Activated CD4-positive, alpha-beta T cell treated with anti-CD3 and anti-CD28 coated beads, Interleukin-2, amount 50 U/mL, for 16 hours (primary cell): ENCODE measurements at places on chromosomes 6 and 20.
A peak's percentile ranks its signal among the peaks of the same experiment; 100 is the strongest.

GRCh38 chr6:55756531-55757031, 118.8 kb downstream of the BMP5 start:
- DNase-seq, result no peak

- DNase-seq, result no peak
These were observed 36.6 kb upstream of the F13A1 start for GRCh38 chr6:6357032-6357431.

GRCh38 chr6:104521176-104521575, 338.5 kb downstream of the HACE1 start:
- DNase-seq, result no peak

- DNase-seq, result no peak
These were observed 434.8 kb downstream of the MAFB start for GRCh38 chr20:40254023-40254772.

DNA sequence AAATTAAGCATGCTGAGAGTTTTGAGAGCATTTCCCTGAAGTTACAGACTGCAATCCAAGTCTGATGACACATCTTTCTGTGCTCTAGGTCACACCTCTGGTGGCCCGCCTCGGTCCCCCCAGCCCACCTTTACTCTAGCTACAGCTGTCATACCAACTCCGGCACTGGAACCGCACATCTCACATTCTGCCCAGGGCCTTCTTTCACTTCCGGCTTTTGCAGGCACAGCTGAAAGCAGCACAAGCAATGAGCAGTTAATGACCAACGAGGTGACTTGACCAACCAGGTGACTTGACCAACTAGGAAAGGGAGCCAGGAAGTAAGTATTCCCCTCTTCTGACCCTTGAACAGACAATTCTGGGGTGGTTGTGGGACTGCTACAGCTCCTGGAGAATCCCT, 88.6 kb upstream of the MOCS1 start:
- DNase-seq, result no peak

DNA sequence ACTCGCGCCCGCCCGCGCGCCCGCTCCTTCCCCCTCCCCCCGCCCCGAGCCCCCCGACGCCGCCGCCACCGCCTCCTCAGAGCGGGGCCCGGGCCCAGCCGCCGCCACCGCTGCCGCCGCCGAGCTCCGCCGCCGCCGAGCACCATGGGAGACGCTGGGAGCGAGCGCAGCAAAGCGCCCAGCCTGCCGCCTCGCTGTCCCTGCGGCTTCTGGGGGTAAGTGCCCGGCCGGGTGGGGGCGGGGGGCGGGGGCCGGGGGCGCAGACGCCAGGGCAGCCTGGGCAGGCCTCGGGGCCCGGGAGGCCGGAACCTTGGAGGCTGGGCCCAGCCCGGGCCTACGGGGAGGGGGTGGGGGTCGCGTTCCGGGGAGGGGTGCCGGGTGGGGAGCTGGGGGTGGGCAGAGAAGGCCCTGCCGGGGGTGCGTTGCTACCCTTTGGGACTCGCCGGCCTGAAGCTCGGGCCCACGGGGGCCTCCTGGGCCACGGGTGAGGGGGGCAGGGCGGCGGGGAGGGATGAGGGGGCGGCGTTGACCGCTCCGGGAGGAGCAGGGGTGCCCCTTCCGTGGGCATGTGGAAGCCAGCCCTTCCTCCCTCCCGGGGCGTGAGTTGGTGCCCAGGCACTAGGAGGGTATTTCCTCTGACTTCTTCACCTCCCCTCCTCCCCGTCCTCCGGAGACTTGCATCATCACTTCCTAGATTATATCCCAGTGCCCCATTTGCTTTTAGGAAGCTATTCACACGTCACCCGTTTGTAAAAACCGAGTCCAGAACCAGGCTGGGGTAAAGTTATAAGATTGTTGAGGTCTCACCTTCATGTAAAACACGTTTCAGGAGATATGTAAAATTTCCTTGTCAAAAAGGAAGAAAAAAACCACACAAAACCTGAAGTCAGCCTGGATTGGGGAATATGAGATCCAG, 533 bp downstream of the ZFAND3 start:
- peak; percentile 50 for DNase-seq

DNA sequence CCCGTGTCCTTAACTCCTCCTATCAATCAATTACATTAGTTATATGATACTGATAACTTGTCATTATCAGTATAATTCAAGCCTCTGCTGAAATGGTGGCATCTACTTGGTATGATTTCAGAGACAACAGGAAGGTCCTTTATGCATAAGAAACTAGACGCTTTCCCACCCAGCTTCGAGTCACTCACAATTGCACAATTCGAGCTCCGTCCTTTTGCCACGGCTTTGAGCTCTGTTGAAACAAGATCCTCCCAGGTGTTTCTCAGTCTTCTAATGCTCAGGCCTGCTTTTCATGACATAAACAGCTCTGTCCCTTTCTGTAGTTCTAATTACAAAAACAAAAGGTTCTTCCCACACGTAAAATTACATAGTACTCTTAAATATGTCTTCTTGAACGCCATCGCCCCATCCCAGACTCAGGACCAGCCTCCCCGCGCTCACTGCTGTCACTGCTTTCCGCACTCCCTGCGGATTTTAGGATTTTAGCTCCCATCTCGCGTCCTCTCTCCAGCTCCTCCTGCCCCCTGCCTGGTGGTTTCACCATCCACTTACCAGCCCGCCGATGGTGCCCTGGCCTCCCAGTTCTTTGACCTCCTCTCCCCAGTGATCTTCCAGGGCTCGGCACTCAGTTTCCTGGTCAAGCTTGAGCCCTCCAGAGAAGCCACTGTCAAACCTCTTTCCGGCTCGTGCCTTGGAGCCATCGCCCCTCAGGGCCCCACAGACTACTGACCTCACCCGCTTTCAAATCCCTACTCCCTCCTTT, 23.2 kb upstream of the PNPLA1 start:
- no peak for DNase-seq

DNA sequence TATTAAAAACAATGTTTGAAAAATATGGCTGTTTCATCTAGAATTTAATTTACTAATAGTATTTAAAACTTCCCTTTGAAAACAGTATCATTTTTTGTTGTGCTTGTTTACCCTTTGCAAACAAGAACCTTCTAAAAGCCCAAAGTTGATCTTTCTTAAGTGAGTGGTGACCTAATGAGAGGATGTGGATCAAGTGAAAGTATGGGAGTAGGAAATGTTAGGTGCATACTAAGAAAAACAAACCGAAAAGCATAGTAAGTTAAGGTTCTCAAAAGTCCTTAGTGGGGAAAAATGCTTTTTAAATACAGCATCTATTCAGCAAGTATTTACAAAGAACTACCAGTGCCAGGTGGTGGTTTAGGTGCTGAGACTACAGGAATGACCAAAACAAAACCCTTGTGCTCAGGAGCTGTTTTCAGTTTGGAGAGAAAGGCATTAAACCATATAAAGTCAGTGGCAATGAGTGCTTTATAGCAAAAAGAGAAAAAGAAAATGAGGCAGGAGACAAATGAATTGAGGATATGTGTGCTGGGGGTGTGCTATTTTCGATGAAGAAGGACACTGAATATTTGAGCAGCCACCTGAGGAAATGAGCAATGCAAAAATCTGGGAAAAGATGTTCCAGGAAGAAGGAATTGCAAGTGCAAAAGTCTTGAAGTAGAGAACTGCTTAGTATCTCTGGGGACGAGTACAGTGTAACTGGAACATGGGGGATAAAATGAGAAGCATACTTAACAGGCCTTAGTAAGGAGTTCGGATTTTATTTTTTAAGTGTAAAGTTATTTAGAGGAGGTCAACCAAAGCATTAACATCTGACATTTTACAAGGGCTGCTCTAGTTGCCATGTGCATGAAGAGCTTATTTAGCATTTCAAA, 24.0 kb downstream of the RNF146 start:
- DNase-seq, result peak; percentile 32

GRCh38 chr6:63537959-63538300, 34.4 kb upstream of the LOC128125822 start:
- no peak for DNase-seq

DNA sequence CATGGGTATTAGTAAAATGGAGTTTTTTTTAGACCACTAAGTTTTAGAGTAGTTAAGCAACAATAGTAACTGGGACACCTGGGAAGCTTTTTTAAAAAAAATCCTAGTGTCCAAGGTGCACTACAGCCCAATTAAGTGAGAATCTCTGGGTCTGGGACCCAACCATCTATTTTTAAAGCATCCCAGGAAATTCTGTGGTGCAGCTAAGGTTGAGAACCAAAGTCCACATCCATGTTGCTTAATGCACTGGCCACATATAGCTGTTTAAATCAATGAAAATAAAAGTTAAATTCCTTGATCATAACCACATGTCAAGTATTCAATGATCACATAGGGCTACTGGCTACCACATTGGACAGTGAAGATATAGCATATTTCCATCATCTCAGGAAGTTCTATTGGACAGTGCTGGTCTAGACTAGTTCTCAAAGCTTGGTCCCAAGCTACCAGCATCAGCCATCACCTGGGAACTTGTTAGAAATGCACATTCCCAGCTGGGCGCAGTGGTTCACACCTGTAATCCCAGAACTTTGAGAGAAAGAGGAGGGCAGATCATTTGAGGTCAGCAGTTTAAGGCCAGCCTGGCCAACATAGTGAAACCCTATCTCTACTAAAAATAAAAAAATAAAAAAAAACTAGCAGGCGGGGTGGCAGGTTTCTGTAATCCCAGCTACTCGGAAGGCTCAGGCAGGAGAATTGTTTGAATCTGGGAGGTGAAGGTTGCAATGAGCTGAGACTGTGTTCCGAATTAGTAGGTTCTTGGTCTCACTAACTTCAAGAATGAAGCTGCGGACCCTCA, 12.7 kb downstream of the KIF13A start:
- no peak for DNase-seq

DNA sequence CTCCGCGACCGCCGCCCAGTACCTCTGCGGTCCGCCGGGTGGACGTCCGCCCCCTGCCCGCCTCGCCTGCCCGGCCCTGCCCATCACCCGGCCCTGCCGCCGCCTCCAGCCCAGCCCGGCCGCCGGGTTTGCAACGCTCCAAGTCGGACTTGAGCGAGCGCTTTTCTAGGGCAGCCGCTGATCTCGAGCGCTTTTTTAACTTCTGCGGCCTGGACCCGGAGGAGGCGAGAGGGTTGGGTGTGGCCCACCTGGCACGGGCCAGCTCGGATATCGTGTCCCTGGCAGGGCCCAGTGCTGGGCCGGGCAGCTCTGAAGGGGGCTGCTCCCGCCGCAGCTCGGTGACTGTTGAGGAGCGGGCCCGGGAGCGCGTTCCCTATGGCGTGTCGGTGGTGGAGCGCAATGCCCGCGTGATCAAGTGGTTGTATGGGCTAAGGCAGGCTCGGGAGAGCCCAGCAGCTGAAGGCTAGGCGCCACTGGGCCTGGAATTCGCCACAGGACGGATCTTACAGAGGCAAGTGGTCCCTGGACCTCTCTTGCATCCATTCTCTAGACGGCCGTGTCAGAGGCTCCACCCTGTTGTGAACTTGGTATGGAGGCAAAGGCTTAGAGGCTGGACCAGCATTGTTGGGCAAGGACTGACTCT, 11.8 kb downstream of the FAM110A start:
- no peak for DNase-seq

GRCh38 chr20:58899512-58899911, 47.0 kb downstream of the GNAS start:
- no peak for DNase-seq

- peak; percentile 20 for DNase-seq
These were observed 90.5 kb downstream of the MAN1A1 start for GRCh38 chr6:119259027-119259426.

GRCh38 chr6:167350275-167350696, 25.4 kb downstream of the TTLL2 start:
- no peak for DNase-seq

GRCh38 chr6:93684339-93684738, 265.0 kb upstream of the EPHA7 start:
- no peak for DNase-seq

DNA sequence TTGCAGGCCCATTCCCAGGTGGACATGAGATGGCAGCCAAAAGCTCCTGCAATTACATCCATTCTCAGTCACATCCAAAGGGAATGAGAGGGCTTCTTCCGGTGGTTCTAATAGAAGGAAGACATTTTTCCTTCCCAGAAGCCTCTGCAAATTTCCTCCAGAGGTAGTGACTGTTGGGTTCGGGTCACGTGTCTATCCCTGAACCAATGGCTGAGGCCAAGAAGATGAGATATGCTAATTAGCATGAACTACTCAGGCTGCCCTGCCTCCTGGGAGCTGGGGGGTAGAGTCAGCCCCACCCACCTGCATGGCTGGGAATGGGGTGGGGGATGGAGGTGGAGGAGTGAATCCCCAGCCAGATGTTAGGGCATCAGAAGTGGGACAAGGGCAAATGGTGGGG, 61.3 kb upstream of the IYD start:
- no peak for DNase-seq

- no peak for DNase-seq
These were observed 138.3 kb downstream of the IPCEF1 start for GRCh38 chr6:154218301-154218700.

DNA sequence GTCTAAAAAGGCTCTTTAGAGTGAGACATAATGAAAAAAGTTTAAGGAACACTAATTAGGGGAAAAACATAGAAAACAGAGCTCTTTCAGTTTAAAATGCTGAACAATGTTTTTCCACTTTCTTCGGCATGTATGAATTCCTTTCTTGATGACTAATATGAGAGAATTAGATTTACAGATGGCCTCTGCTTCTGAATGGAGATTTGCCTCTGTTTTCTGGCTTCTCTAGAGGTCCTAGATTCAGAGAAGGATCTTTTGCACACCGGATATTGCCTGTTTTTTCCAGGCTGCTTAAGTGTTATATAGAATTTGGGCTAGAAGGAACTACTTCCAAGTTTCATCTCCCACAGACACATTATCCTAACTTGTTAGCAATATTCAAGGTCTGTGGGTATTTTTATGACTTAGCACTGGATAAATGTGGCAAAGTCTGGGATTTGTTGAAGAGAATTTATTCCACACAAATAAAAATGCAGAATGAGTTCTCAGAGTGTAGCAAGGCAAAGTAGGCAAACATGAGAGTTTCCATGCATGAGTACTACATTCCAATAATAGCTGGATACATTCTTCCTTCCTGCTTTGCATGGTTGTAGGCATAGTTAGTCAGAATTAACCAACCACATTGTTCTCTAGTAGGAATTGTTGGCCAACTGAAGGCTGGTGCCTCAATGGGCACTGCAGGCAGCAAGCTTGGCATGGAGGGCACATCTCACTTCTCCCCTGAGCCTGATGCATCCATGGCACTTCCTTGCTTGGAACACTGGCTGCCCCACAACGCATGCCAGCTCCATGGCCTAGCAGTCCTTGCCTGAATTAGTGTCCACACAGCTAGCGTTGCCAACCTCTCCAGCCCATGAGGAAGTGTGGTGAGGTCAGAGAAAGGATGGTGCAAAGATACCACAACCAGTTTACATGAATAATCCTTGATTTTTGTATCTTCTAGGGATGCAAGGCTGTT, 224.2 kb downstream of the CLIC5 start:
- DNase-seq, result no peak

DNA sequence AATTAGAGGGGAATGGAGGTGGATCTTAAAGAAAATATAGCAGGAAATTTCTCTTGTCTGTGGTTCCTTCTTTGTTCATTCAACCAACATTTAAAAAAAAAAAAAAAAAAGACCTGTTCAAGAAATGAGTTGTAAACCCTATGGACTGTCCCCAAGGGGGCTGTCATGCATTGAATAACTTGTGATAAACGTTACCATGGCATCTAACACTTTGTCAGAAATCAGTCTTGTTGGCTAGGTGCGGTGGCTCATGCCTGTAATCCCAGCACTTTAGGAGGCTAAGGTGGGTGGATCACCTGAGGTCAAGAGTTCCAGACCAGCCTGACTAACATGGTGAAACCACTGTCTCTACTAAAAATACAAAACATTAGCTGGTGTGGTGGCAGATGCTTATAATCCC, 381.7 kb downstream of the BCKDHB start:
- DNase-seq, result no peak
